ENCODE measurements at places on chromosomes 3 and 15. TPM values are rescaled to one million over a fixed set of nuclear protein-coding genes. Genes with fewer than 3 reads are reported as not detected.

DPPA2 gene
- not detected for total RNA-seq

SUMF1 gene
- 36.4 TPM for total RNA-seq

SLC26A6 gene
- 59.2 TPM for total RNA-seq

MAPKAPK3 gene
- total RNA-seq: 76.5 TPM

TICRR gene
- 6.3 TPM for total RNA-seq

MOBP gene
- total RNA-seq: not detected

BTLA gene
- not detected for total RNA-seq

SLC6A1 gene
- total RNA-seq: not detected

ROBO2 gene
- total RNA-seq: 0.28 TPM

SACM1L gene
- 42.1 TPM for total RNA-seq

MKRN2OS gene
- 3.1 TPM for total RNA-seq

OXNAD1 gene
- total RNA-seq: 14.2 TPM

INTS14 gene
- total RNA-seq: 37.1 TPM

NEK10 gene
- total RNA-seq: not detected

SYNPR gene
- total RNA-seq: not detected

OR5K2 gene
- not detected for total RNA-seq
